RCC 7860 (cell line): ENCODE measurements at places on chromosomes 1 and 21.

DNA sequence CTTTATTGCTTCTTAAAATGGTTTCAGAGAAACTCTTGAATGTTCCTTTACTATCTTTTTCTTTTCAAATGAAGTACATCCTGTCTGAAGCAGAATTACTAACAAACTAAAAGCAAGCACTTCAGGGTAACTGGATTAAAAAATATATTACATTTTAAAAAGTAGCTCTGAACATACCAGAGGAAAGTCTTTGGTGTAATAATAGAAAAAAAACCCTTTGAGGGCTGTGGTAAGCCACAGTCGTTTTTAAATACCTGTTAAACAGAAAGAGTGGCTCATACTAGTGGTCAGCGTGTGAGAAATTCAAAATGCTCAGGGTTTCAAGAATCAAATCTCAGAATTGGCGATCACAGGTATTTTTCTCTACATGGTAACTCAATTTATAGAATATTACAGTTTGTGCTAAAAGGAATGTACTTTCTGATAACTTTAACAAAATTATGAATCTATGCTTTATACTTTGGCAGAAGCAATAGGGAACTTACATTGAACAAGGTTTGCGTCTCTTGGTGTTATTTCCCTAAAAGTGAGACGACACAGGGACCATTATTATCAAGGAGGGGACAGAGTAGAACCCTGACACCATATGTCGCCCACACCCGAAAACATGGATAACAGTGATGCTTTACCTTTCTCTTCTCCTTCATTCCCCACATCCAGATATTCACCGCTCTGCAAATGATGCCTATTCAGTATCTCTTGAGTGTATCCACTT lies 97.0 kb upstream of the DPH5 start:
- peak; percentile 61 for DNase-seq

DNA sequence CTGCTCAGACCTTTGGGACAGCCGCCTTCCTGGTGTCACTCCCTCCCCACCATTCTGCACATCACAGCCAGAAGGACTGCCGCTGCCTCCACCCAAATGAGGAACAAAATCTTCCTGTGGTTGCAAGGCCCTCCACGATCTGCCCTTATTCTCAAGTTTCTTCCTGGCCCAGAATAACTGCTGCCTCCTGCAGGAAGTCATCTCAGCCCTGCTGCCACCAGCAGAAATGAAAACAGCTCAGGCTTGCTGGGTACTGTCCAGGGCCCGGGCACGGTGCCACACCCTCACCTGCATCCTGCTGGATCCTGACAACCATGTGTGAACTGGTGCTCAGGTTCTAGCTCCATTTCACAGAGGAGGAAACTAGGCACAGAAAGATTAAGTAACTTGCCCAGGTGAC lies 2.8 kb downstream of the CLDN19 start:
- no peak for DNase-seq

- no peak for DNase-seq
These were observed 670.5 kb downstream of the KIF26B start for GRCh38 chr1:245825128-245825901.

DNA sequence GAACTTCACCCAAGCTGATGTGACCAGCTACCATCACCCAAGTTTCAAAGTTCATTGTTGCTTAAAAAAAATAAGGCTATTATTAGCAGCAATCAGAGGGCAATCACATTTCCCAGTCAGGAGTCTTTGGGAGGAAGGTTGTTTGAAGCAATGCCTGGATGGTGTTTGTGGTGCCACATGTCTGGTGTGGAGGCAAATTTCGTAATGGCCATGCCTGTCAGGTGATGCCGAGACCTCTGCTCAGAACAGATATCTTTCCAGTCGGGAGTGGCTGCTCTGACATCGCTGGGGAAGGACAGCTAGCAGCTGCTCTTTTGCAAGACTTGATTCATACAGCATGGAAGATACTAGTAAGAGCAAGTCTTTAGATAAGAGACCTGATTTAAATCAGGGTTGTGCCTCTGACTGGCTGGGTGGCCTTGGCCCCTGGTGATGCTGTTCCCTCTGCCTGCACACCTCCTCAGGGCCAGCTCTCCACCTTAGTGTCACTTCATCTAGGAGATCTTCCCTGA lies 187.8 kb upstream of the JUN start:
- no peak for DNase-seq

- DNase-seq: no peak
These were observed 56.9 kb downstream of the MAN1C1 start for GRCh38 chr1:25673456-25673855.
